ENCODE measurements at places on chromosomes 6 and 20. TPM values are rescaled to one million over a fixed set of nuclear protein-coding genes. Genes with fewer than 3 reads are reported as not detected.
A peak's percentile ranks its signal among the peaks of the same experiment; 100 is the strongest.

PMEPA1 gene
- total RNA-seq: 4.9 TPM

RRAGD gene
- total RNA-seq: not detected

ZKSCAN3 gene
- total RNA-seq: 5.9 TPM

SSR1 gene
- total RNA-seq: 153 TPM

ARHGAP40 gene
- total RNA-seq: 0.06 TPM

TTK gene
- 112 TPM for total RNA-seq

SLC17A2 gene
- not detected for total RNA-seq

ZBTB22 gene
- 10.1 TPM for total RNA-seq

- no peak for DNase-seq
Observed at GRCh38 chr6:65876668-65877067, 169.6 kb upstream of the EYS start.

DNA sequence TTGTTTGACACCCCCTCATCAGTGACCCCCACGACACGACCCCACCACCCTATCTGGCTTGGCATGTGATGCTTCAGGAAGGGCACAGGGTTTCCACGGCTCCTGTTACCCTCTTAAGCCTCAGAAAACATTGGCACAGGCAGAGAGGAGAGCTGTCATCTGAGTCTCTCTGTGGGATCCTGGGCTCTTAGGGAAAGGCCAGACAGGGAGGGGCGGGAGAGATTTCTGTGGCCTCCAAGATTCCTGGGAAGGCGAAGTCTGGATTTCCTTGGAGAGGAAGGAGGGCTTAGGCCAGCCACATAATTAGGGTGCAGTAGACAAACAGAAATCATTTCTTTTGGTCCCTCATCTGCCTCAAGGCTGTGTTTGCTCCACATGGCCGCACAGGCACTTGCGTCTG lies 191.6 kb upstream of the SNX9 start:
- DNase-seq: no peak

- no peak for DNase-seq
Observed at GRCh38 chr6:123901436-123901835, 97.8 kb downstream of the NKAIN2 start.

- no peak for DNase-seq
Observed at GRCh38 chr6:31585491-31585890, 586 bp upstream of the LST1 start.

GRCh38 chr6:69063401-69063800 lies 428.3 kb downstream of the ADGRB3 start:
- no peak for DNase-seq

- DNase-seq: peak; percentile 97
Observed at GRCh38 chr6:11766589-11767450, 11.8 kb downstream of the ADTRP start.

- no peak for DNase-seq
Observed at GRCh38 chr20:12404941-12405340, 487.2 kb downstream of the BTBD3 start.

- peak; percentile 45 for DNase-seq
Observed at GRCh38 chr6:136921936-136922684, at the start of gene SLC35D3. Gene SLC35D3, plus strand, starts transcription at chr6:136922301. Its CDS starts 128 bp downstream, at chr6:136922429.

All from SJSA1 (cell line).